ENCODE measurements at places on chromosomes 2 and 18.
A peak's percentile ranks its signal among the peaks of the same experiment; 100 is the strongest.

GRCh38 chr2:180416627-180417026, 409.5 kb upstream of the CWC22 start:
- no peak for DNase-seq

DNA sequence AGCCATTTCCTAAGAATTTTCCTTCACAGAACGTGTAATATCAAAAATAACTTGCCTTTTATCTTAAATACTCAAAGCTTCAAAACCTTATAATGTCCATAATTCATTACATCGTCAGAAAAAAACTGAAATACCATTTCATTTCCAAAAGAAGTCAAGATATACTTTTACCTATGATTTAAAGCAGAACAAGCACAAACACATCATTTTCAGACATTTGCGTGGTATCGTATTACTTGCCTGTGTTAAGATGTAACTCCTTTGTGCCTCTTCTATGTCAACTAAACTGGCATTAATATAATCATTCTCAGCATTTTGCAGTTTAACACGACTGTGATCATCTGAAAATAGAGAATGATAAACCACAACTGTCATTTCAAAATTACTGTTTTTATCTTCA, 47.5 kb downstream of the PTPN2 start:
- no peak for DNase-seq

DNA sequence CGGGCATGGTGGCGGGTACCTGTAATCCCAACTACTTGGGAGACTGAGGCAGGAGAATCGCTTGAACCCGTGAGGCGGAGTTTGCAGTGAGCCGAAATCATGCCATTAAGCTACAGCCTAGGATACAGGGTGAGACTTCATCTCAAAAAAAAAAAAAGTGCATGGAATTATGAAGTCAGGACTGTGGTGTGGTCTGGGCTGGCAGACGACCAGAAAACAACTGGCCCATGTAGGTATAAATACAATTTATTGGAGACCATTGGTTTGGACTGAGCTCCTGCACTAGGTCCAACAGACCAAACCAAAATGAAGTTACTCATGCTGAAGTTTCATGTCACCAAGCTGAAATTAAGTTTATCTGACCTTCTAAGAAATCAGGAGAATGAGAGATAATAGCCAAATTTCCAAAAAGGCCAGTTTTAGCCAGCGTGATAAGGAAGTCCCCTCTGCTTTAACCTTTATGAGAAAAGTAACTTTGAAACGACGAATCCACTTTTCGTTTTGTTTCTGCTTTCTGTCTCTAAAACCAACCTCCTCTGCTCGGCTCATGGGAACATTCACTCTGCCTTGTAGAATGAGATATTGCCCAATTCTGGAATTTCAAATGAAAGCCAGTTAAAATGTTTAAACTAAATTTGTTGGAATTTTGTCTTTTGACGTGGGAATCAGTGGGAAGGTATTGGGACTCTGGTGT, 17.7 kb upstream of the RAB10 start:
- no peak for DNase-seq

- DNase-seq = no peak
These were observed 2.0 kb downstream of the HOXD3 start for GRCh38 chr2:176158855-176159662.

GRCh38 chr2:5125017-5125730, 567.0 kb upstream of the SOX11 start:
- no peak for DNase-seq

- no peak for DNase-seq
These were observed 136.1 kb upstream of the PID1 start for GRCh38 chr2:229407170-229407569.

DNA sequence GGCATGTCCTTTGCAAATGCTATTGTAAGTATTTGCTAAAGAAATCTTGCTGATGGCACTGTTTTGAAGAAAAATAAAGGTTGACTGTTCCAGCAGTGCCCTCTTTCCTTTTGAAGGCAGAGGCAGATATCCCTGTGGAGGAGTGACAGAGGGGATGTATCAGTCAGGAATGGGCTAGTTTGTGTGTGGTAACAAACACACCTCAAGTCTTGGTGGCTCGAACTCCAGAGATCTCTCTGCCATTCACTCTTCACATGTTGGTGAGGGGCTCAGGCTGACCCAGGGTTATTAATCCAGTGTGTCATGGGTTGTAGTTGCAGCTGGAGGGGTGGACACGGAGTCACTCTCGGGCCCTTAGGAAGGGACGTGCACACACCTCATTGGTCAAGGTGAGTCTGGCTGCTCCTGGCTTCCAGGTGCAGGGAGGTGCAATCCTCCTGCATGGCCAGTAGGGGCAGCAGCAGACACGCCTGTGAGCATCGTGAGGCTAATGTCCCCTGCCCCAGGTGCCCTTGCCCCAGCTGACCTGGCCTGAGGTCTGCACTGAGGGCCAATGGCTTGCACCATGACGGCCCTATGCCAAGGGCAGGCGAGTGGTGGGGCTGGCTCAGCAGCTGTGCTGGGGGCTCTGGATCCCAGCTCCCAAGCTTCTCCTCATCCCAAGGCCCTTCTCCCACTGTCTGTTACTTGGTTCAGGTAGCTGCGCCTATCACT, 146.5 kb downstream of the ASB1 start:
- DNase-seq = no peak

DNA sequence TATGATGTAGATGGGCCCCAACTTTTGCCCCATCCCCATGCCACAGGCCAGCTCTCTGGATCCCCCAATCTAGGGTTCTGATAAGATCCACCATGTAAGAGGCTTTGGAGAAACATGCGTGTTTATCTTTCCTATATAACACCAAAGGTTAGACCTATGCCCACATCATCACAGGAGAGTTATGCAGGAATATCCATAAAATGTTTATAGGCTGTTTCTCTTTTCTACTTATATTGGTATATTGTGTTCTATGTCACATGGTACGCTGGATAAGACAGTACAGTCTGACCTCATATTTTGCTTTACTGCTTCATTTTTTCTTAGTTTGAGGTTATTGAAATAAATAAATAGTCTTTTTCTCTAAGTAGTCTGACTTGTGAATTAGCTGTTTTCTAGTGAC, 1013.9 kb upstream of the GYPC start:
- DNase-seq = no peak

DNA sequence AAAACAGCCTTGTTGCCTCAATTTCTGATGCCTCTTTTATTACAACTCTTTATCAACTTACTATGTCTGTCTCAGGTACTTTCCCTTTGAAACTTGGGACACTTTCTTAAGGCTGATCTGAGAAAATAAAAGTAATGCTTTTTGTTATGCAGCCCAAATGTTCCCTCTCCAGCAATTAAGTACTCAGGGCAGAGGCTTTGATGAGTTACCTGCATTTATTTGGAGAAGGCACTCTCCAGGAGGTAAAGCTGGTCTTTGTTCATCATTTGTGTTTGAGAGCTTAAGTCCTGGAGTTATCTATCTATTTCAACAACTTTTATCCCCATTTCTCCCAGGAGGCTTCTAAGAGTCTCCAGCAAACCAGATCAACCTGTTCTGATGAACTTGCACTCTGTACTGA, 259.2 kb downstream of the ASXL3 start:
- no peak for DNase-seq

GRCh38 chr18:6830916-6831315, 101.4 kb downstream of the ARHGAP28 start:
- no peak for DNase-seq

DNA sequence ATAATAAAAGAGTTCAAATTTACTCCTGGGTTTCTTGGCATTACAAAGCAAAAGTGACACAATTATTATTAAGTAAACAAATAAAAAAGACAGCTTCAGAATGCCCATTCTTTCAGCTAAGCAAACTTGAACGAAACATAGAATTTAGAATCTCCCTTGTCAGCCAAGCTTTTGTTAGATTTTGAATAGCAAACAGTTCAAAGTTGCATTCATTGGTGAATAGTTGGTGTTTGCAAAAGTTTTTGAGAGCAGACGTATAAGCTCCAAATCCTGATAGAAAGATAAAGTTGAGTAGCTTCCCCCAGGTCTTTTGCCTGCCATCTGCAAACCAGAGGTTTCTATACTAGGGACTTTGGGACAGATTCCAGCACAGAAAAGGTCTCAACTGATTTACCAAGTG, 434.3 kb upstream of the TNP1 start:
- DNase-seq = no peak

GRCh38 chr2:13050764-13051163, 334.0 kb downstream of the TRIB2 start:
- no peak for DNase-seq

DNA sequence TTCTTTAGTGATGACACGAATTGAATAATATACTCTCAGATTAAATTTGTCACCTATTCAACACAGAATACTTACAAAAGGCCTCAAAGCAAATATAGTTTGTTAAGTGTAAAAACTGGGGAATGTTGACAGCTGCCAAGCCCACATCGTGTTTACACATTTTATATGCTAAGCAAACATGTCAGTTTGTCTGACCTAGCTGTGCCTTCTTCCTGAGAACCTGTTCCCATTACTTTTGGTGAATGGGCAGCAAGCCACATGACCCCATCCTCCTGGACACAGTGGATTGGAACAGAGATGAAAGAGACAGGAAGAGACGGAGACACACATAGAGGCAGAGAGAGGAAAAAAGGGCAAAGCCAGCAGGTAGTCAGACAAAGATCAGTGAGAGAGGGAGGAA, 22.9 kb upstream of the CUL3 start:
- DNase-seq = no peak

DNA sequence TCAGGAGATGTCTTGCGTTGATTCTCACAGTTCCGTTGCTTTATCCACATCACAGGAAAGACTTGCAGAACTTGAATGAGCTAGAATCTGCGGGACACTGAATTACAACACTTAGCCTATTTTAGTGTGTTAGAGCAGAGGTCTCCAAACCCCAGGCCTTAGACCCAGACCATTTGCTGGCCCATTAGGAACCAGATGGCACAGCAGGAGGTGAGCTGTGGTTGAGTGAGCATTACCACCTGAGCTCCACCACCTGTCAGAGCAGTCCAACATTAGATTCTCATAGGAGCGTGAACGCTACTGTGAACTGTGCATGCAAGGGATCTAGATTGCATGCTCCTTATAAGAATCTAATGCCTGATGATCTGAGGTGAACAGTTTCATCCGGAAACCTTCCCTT, 3.8 kb downstream of the MRPL30 start:
- no peak for DNase-seq

DNA sequence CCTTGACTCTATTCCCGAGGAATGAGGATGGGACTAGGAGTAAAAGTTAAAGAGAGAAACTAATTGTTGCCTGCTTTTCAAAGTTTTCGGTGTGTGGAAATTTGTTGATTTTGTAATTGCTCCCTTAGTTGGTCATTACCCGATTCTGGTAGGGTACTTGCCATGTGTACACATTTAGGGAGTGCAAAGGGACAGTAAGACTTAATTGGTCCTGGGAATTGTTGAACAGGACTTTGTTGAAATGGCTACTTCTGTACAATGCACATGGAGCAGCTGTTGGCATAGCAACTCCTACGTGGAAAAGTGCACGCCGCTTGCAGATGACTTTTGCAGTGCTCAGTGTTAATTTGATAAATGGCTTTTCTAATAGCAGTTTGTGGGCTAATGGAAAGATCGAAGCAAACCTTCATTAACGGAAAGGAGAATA, 22.9 kb downstream of the EPAS1 start:
- DNase-seq = no peak

DNA sequence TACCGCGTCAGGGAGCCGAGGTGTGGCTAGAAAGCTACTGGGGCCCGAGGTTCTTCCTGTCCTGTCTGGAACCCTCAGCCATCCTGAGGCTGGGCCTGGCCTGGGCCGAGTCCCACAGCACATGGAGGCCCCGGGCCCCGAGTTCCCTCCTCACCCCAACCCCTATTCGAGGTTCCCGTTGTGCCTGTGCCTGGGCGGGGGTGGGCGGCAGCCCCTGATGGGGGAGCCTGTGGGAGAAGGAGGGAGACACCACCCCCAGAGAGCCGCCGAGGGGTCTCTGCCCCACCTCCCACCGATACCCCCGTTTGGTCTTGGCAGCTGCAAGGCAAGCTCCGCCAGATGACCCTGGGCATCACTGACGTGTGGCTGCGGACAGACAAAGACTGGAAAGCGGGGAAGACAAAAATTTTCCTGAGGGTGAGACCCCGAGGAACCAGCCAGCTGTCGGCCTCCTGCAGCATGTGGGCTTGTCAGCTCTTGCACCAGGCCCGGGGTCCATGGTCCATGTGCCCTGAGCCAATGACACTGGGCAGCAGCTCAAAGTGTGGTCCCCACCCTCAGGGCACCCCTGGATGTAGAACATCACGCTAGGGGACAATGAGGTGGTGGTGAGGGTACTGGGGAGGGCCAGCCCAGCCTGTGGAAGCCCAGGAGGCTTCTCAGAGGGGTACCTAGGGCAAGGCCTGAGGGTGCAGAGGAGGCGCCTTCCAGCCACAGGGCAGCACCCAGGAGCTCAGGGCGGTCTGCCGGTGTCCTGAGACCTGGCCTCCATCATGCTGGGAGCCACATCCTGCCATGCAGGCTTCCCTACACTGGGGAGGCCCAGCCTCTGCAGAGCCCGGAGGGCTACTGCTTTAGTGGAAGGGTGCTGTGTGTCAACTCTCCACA, 52.5 kb upstream of the GPR17 start:
- no peak for DNase-seq

DNA sequence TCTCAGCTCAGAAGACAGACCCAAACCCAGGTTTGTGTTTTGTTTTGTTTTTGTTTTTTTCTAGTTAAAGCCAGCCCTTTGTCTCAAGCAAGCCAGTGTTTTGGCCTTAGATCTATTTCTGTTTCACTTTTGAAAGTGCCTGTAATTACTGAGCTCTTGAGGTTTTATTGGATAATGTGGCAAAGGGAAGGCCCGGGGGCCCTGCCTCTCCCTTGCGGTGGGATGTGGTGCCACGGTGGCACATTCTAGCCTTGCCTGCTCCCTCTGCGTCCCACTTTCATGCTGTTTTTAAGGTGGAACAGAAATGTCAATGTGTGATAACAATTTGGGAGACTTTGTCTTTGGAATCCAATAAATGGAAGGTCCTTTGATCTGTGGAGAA, 2.5 kb downstream of the HPCAL1 start:
- peak; percentile 77 for DNase-seq
